Small intestine (tissue), 16 donors: ENCODE measurements at places on chromosomes 3 and 15. TPM values are rescaled to one million over a fixed set of nuclear protein-coding genes. Genes with fewer than 3 reads are reported as not detected.

Gene RGMA
- polyA plus RNA-seq = 15.2 TPM

Gene TAGLN3
- 1.4 TPM for polyA plus RNA-seq

Gene GPR62
- polyA plus RNA-seq = 0.10 TPM

Gene BTLA
- 0.55 TPM for polyA plus RNA-seq

Gene CCDC13
- polyA plus RNA-seq = 0.50 TPM

Gene ZNF80
- polyA plus RNA-seq = 0.03 TPM

Gene SH2D7
- 2.4 TPM for polyA plus RNA-seq

Gene FBXL22
- 2.1 TPM for polyA plus RNA-seq

Gene FSTL1
- 90.1 TPM for polyA plus RNA-seq

Gene ROBO1
- 0.81 TPM for polyA plus RNA-seq

DNA sequence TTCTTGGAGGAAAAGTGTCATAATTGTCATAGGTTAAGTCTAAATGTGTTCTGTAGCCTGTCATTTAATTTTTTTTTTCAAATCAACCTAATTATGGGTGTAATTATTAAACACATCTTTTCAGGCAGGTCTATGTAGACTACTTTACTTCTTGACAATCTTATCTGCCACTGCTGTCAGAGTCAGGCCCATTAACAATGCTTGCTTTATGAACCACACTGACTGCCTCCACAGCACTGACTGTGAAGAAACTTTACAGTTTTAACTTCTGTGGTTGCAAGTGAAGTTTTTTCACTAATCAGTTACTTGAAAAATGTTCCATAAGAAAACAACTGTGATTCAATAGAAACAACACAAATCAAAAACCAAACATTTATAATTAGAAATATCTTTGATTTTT is 407.8 kb downstream of the PLCL2 start:
- DNase-seq = no peak

DNA sequence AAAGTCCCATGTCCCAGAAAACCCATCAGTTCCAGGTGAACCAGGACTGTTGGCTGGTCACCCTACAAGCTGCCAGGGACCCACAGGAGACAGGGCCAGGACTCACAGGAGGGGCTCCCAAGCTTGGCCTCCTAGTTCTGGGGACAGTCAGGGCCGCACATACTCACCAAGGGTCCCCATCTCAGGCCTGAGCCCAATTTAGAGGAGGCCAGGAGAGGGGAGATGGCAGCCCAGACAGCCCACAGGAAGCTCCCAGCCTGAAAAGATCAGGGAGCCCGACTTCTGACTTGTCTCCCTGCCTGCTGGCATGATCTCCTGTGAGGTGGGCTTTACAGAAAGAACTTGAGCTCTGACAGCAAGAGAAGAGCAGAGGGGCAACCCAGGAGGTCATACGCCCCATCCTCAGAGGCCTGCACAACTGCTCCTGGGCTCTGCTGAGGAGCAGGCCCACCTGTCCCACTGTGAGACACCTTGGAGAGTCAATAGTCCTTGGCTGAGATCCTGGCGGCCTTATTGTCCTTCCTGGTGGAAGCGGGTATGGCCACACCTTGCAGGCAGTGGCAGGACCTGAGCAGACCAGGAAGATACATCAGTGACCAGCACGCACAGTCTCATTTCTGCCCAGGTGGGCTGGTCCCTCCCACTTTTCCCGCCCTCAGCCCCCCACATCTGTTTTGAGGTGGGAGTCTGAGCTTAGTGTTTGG is 2.5 kb upstream of the ISLR start:
- no peak for DNase-seq

DNA sequence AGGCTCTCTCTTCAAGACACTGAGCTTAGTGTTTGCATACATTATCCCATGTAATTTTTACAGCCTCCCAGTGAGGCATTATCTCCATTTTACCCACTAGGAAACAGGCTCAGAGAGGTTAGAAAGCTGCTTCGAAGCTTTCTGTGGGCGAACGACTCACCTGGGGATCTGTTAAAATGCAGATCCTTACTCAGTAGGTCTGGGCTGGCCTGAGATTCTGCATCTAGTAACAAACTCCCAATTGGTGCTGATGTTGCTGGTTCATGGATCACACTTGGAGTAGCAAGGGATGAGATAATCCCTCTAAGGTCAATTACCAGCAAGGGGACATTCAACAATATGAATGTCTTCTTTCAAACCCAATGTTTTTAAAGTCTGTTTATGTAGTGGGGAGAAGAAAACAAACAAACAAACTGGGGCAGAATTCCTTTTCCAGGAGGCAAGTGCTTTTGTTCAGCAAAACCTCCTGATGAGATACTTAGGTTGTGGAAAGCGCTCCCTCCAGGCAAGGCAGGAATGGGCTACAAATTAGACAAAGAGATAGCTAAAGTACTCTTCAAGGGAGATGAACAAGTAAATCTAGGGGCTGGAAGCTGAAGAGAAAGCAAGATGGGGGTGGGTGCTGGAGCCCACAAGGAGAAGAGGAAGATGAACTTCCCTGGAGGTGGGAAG is 311.9 kb downstream of the SHQ1 start:
- DNase-seq = no peak

DNA sequence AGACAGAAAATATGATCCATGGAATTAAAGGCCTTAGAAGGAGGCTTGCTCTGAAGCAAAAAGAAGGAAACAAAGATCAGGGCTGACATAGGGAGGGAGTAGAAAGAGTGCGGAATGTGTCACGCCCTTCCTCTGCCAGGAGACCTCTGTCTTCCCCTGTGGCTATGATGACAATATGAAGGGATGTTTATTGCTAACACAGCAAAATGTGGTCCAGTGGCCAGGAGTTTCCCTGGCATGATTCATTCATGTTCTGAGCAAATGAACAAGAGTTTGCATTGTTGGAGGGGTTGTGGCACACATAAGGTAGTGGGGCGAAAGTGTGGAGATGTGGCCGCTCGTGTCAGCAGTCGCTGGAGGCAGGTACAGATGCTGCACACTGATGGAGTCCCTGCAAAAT is 169.4 kb downstream of the SHQ1 start:
- peak; percentile 63 for DNase-seq

DNA sequence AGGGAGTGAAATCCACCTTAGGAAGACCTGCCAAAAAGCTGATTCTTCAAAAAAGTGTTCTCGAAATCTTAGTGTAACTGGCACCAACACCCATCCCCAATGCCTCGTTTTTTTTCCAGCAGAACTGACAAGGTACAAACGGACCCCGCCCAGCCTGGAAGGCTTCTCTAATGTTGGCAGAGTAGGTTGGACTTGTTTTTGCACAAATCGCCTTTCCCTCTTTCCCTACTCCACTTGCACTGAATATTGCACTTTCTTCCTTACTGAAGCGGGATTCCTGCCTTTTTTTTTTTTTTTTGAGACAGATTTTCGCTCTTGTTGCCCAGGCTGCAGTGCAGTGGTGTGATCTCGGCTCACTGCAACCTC is 544 bp upstream of the TIMMDC1 start:
- peak; percentile 64 for DNase-seq

GRCh38 chr15:64507293-64507802 is 47.0 kb downstream of the ZNF609 start:
- peak; percentile 84 for DNase-seq

DNA sequence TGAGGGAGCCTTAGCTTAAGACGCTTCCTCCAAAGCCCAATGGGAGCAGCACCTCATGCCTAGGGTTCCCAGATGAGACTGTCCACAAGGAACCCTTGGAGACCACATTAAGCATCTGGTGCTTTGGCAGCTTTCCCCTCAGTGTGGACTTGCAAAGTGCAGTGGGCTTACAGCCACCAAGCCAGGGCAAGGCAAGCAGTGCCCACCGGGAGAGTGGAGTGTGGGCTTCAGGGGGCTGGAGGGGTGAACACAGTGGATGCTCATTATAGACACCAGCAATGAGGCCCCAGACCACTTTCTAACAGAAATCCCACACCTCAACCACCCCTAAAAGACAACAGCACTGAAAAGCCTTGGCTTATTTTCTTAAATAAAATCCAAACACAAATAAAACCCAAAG is 9.1 kb upstream of the MUSTN1 start:
- no peak for DNase-seq

DNA sequence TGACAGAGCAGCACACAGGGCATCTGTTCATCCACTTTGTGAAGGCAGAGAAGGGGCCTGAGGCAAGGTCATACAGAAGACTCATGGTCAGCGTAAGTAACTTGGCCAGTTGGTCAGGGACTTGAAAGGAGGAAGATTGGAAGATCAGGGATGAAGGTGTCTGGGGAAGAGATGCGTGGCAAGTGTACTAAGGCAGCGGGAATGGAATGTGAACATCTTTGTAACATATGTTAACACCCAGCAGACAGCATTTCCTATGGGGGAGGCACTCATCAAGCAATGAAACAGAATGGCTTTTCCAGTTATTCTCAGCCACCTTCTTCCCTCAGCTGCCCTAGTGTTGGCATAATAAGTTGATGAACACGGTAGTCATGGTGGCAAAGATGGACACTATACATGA is 7.8 kb upstream of the RFC4 start:
- no peak for DNase-seq

GRCh38 chr3:57234613-57235575 is 7.4 kb downstream of the APPL1 start:
- DNase-seq = no peak

DNA sequence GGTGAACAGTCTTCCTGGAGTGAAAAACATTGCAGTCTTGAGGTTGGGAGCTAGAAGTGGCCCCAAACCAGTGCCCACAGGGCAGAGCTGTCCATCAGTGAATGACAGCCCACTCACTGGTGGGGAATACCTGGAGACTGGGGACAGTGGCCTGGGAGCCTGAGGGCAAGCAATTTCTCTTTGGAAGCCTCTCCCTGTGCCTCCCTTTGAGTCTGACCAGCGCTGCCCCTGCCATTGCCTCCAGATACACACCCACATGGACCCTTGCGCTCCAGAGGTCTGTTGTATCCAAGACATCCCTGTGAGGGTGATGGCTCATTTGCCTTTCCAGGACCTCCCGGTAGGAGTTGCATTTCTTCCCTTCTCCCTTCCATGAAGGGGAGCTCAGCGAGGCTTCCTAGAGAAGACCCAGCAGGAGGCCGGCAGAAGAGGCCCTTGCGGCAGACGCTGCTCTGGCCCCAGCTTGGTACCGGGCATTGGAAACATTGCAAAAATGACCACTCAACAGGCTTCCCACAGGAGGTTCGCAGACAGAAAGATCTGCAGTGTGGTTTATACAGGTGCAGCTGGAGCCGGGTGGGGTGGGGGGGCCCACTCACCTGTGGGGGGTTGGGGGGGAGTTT is 38.5 kb downstream of the KLF13 start:
- no peak for DNase-seq

DNA sequence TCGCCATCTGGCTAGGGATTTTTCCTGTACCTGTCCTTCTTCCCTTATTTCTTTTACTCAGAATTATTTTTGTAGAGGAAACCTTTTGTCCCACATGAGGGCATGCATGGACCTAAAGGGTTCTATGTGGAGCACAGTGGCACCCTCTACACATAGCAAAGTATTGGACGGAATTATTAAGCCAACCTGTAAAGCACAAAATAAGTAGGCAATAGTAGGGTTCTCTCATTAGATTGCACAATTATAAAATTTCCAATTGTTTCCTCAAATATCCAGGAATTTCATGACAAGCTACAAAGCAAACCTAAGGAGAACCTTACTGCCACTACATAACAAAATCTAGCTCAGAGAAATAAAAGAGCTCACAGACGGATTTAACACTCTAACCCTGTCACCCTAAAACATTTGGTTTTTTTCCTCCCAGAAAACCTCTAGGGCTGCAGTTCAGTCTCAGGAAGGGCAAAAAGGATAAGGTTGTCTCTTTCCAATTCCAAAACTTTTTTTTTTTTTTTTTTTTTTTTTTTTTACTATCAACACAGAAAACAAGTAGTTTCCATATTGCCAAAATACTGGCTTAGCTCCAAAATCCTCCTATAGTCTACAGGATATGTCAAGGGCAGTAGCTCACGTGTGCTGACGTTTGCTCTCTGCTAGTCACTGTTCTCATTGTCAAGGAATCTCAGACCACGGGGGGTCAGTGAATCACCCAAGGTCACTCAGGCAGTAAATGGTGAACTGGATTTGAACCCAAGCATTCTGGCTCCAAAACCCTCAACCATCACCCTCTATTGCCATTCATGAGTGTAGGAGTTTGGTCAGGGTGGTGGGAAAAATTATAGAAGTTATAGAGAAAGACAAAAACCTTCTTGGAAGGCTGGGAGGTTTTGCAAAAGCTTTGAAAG is 52.3 kb downstream of the NCEH1 start:
- no peak for DNase-seq

DNA sequence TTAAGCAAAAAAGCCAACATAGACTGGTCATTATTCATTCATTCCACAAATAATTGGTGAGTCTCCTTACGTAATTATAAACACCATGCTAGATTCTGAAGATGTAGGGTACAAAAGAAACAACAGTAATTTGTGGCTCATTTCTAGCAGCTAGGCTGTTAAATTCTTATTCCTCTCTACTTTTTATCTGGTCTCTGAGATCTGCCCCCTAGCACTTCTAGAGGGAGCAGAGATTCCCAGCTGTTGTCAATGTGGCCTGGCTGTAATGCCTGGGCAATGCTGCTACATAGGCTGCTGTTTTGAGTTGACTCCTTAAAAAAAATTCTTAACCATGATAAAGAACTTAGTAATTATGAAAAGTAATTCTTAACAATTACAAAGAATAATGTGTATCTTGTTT is 434.9 kb upstream of the THRB start:
- DNase-seq = no peak

- no peak for DNase-seq
Observed at GRCh38 chr15:76206325-76206976, 104.8 kb downstream of the ETFA start.

DNA sequence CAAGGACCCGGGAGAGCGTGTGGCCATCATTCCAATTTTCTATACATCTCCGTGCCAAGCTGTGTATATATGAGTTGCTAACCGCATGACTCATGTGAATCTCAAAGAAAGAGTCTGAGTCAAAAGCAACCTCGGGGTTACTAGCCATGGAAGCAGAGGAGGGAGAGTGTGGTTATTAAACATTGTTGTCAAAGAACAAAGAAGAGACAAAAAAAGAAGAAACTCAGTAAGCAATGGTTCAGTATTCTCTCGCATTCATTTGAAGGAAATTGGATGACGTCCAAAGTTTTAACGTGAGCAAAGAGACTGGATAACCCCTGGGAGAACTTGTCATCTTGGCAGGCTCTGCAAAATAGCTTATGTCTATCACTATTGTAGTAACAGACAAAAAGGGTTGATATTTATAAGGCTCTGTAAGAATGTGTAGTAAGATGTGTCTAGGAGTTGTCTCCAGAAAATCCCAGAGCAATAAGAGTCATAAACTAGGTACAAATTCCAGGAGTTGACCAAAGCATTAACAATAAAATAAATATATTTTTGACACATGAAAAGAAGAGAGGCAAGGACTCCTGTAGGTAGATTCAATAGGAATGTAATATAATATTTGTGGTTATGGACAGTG is 52.8 kb upstream of the GRM7 start:
- DNase-seq = no peak

DNA sequence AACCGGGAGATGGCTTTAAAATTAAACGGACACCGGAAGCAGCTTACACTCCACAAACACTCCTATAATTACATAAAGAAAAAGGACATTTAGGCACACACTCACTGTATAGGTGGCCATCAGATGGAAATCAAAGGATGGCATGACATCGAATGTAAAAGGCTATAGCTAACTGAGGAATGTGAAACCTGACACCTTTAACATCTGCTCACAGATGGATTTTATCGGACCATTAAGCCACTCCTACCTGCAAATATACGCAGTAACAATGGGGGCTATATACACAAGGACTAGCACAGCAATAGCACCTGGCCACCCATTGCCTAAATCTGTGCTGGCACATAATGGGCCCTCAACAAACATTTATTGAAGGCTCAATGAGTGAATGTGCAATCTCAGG is 14.5 kb upstream of the RBSN start:
- no peak for DNase-seq

GRCh38 chr15:69305204-69305931 is 6.7 kb downstream of the PAQR5 start:
- peak; percentile 63 for DNase-seq

- no peak for DNase-seq
Observed at GRCh38 chr3:51999846-52000245, 4.2 kb upstream of the RPL29 start.
